ENCODE measurements at places on chromosomes 2 and 18. TPM values are rescaled to one million over a fixed set of nuclear protein-coding genes. Genes with fewer than 3 reads are reported as not detected.
A peak's percentile ranks its signal among the peaks of the same experiment; 100 is the strongest.

- DNase-seq = no peak
These were observed 160.4 kb downstream of the ASB1 start for GRCh38 chr2:238586931-238587775.

GRCh38 chr2:215454519-215455246 is 18.8 kb upstream of the FN1 start:
- DNase-seq = peak; percentile 4

GRCh38 chr2:124121760-124122275 is 96.7 kb downstream of the CNTNAP5 start:
- no peak for DNase-seq

DNA sequence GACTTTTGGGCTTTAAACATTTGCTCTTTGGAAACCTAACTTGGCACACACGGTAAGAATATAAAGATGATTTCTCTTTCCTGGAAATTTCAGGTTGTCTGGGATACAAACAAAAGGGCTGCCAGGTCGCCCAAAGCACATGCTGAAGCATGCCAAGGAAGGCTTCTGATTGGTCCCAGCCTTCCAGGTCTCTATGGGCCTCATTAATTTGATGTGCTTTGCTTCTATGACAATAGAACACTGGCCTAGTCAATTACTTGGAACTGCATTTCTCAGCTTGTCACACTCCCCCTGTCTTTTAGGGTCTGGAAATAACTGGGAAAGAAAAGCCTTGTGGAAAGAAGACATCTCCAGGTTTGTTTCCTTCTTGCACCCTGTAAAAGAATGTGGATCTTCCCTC is 228.9 kb downstream of the ADCYAP1 start:
- no peak for DNase-seq

The PIEZO2 gene
- total RNA-seq = not detected

GRCh38 chr18:45249246-45249661 is 366.0 kb upstream of the SLC14A2 start:
- no peak for DNase-seq

The GALNT13 gene
- not detected for total RNA-seq

DNA sequence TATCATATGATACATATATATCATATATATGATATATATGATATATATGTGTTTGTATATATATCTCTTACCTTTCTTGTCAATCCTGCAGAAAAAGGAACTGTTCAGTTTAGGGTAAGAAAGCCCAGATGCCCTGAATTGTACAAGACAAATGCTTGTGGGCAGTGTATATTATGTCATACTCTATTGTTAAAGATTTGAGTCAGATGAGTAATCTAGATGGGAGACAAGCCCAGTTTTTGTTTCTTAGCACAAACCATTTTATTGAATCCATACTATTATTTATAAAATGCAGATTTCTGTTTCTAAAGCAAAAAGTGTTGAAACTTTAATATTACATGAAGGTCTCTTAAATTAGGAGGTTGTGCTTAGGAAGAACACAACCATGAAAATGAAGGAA is 90.6 kb downstream of the VRK2 start:
- no peak for DNase-seq

- DNase-seq = no peak
These were observed 51.4 kb downstream of the ZNF236 start for GRCh38 chr18:76873713-76874112.

The VWA3B gene
- total RNA-seq = not detected

The TBC1D8 gene
- 12.1 TPM for total RNA-seq

DNA sequence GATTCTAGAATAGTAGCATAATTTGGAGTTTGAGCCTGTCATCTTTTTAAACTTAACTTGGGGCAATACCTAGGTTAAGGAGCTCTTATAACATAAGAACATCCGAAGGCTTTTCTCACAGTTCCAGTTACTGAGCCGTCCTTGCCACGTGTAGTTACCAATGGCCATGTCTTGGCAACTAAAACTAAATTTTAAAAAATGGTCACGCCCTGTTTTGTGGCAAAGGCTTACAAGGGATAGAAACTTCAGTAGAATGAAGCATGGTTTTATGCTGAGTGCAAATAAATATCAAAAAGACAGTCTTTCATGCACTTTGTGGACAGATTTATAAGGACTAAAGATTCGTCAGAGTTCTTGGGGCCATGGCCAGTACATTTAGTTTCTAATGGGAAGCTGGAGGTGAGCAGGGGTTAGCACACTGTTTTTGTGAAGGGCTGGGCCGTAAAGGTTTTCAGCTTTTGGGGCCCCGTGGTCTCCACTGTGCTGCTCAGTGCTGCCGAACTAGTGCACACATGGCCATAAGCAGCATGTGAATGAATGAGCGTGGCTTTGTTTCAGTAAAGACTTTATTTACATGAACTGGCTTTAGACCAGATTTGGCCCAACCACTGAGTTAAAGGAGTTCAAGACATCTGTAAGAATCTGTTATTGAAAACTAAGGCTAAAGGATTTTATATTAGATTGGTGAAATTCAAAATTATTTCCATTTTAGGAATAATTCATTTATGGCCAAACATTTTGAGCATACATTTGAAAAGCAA is 41.1 kb downstream of the GRHL1 start:
- DNase-seq = no peak

GRCh38 chr2:64283006-64283570 is 138.9 kb upstream of the PELI1 start:
- no peak for DNase-seq

DNA sequence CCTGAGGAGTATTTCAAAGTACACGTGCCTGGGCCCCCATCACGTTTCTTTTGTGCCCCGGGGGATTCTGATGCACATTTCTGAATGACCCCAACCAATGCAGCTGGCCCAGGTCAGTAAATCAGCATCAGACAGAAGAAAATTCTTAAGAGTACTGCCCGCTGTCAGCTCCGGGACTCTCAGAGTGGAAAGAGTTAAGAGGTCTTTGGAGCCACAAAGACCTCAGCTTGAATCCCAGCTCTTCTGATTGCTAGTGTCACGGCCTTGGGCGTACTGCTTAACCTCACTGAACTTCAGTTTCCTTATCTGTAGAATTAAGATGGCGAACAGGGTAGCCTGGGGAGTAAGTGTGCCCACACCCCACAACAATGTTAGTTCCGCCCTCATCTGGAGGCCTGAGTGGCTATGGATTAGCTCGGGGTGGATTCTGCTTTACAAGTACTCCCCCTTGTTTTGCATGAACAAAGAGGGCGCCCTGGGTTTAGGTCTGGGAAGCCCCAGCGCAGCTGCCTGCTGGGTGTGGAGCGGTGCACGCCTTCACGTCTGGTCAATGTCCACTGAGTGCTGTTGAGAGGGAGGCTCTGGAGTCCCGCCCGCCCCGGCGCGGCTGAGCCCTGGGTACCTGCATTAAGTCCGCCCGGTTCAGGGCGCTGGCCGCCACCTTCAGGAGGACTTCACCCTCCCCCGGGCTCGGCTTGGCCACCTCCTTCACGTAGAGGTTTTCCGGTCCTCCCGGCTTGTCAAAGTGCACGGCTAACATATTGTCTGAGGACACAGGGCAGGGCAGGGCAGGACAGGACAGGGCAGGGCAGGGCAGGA is 858 bp downstream of the TP53I3 start:
- DNase-seq = no peak

DNA sequence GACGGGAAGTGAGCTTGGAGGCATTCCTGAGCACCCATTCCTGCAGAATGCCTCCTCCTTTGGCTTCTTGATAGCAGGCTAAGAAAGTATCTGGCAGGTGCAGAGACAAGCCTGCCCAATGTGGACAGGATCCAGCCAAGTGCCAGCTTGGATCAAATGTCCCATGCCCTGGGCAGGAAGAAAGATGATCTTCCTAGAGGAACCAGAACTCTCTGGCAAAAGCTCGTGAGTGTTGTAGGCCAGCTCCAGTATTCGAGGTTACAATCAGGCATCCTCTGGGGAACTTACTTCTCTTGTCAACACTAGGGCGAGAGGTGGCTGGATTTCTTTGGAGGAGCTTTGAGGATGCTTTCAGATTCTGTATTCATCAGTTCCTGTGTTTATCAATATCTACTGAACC is 29.9 kb upstream of the PDIA6 start:
- no peak for DNase-seq

DNA sequence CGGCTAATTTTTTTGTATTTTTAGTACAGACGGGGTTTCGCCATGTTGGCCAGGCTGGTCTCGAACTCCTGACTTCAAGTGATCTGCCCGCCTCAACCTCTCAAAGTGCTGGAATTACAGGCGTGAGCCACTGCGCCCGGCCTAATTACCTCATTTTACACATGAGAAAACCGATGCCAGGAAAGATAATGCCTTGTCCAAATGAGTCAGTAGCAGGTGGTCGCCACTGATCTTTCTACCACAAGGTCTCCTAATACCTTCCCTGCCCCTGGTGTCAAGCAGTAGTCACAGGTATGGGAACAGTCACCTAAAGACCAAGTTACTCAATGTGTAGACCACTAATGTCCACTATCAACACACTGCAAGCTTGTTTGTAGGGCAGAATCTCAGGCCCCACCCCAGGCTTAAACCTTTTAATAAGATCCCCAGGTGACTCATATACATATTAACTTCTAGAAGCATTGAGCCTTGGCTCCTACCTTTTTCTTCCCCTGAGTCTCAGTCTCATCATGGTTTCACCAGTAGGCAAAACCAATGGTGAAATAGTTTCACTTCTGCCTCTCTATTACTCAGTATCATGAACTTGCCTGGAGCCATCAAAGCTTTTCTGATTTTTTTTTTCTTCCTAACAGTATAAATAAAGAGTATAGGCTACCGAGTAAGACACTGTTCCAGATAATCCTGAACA is 6.9 kb upstream of the EPB41L5 start:
- no peak for DNase-seq

The MAB21L4 gene
- not detected for total RNA-seq

DNA sequence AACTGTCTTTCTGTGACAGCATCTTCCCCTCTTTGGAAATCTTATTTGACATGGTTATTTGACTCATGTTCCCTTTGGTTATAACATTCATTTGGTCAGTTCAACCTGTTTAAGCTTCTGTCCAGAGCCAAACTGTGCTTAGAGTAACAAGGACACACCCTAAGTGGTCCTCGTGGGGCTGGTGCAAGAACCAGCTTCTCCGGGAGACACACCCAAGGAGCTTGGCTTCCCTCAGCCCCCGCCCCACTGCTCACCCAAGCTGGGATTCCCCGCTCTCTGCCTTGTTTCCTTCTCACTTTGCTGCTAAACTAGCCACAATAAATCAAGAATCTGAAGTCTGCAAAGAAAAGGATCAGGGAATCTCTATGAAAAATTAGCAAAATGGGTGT is 1.4 kb downstream of the SCYGR3 start:
- DNase-seq = no peak

DNA sequence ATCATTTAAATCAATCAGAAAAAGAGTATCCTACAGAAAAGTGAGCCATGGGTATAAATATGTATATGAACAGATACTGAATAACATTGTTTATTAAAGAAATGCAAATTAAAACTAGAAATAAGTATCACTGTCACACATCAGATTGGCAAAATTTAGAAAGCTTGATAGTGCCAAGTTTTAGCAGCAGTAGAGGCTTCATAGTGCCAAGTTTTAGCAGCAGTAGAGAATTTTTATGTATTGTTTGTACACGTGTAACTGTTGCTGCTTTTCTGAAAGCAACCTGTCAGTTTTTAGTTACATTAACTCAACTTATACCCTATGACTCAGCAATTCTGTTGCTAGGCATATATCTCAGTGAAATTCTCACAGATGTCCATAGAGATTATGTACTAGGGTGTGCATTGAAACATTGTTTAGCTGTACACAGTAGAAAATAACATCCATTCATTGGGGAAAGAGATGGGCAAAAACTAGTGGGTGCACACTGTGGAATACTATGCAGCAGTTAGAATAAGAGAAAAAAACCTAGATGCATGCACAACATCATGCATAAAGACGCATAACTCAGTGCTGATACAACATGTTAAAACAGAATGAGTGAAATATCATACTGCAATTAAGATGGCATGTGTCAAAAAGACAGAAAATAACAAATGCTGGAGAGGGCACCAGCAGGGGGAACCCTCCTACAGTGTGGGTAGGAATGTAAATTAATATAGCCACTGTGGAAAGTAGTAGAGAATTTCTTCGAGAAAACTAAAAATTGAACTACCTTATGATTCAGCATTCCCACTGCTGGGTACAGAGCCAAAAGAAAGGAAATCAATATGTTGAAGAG is 294.5 kb upstream of the NT5C1B start:
- peak; percentile 6 for DNase-seq

GRCh38 chr2:25567406-25567805 is 106.0 kb downstream of the DTNB start:
- DNase-seq = no peak

The SP110 gene
- 148 TPM for total RNA-seq

DNA sequence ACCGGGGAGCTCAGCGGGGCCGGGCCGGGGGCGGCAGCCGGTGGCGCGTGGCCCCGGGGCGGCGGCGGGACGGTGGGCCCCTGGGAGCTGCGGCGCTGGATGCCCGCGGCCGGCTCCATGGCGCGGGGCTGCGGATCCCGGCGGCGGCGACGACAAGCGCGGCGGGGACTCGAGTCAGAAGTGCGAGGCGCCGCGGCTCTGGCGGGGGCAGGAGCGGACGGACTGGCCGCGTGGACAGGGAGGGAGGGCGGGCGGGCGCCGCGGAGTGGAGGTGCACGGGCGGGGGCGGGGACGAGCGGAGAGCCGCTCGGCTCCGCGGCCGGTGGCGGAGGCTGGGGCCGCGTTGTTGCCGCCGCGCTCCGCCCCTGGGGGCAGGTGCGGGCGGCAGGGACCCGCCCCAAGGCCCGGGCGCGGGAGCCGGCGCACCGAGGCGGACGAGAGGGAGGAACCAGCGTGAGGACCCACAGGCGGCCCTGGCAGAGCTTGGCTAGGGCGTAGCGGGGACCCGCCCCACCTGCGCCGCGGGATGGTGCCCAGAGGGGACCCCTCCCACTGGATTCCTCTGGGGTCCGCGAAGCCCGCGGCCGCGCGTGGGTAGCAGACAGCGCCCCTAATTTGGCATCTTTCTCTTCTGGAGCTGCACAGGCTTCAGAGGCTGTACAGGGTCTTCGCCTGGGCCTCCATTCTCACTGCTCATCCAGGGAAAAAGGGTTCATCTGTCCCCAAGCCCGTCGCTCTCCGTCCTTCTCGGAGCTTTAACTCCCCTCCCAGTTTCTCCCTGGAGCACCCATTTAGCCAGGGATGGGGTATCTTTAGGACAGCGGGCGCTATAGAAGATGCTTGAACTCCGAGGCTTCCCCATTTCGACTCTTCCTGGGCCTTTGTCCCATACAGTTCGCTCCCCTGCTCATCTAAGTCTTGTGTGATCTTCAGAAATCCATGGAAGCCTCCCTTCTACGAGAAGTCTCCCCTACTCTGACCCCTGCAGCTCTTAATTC is at the start of gene TMEM163:
TSS of gene TMEM163 (minus strand) at position 184 of the 998 bp plus-strand sequence.
- peak; percentile 24 for DNase-seq

- DNase-seq = no peak
These were observed 858 bp upstream of the RTP5 start for GRCh38 chr2:241868661-241869081.

The LIMS3 gene
- 0.57 TPM for total RNA-seq

DNA sequence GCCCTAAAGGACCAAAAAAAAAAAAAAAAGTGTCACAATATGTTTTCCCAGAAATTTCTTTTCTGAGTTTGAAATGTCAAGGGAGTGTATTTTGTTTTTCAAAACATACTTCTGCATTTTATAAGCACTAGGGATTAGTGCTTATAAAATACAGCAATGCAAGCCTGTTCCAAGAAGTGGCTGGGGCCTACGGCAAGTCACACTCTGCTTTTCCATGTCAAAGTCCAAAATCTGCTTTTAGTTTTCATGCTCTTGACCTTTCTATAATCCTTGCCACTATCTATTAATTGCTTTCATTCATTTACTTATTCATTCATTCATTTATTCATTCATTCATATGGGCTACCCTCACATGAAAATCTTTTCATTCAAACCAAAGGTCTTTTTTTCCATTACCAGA is 100.1 kb upstream of the UXS1 start:
- no peak for DNase-seq

- DNase-seq = no peak
These were observed 16.9 kb upstream of the MREG start for GRCh38 chr2:216030216-216030615.

- no peak for DNase-seq
These were observed 41.1 kb downstream of the C1QL2 start for GRCh38 chr2:119117408-119117807.

The PPIG gene
- total RNA-seq = 76.8 TPM

Data from activated naive CD4-positive, alpha-beta T cell treated with anti-CD3 and anti-CD28 coated beads, Interleukin-2, amount 50 U/mL, for 72 hours (primary cell).